ENCODE measurements at places on chromosomes 7 and 10. TPM values are rescaled to one million over a fixed set of nuclear protein-coding genes. Genes with fewer than 3 reads are reported as not detected.

ENKUR gene
- not detected for total RNA-seq

MKI67 gene
- total RNA-seq, result 13.4 TPM

FANK1 gene
- 0.86 TPM for total RNA-seq

FAM241B gene
- total RNA-seq, result 2.2 TPM

ASAH2 gene
- total RNA-seq, result 1.4 TPM
